Stimulated activated CD8-positive, alpha-beta memory T cell treated with anti-CD3 and anti-CD28 coated beads, Interleukin-7, amount 100 ng/mL, for 4 hours (primary cell): ENCODE measurements at places on chromosomes 11 and 22.

DNA sequence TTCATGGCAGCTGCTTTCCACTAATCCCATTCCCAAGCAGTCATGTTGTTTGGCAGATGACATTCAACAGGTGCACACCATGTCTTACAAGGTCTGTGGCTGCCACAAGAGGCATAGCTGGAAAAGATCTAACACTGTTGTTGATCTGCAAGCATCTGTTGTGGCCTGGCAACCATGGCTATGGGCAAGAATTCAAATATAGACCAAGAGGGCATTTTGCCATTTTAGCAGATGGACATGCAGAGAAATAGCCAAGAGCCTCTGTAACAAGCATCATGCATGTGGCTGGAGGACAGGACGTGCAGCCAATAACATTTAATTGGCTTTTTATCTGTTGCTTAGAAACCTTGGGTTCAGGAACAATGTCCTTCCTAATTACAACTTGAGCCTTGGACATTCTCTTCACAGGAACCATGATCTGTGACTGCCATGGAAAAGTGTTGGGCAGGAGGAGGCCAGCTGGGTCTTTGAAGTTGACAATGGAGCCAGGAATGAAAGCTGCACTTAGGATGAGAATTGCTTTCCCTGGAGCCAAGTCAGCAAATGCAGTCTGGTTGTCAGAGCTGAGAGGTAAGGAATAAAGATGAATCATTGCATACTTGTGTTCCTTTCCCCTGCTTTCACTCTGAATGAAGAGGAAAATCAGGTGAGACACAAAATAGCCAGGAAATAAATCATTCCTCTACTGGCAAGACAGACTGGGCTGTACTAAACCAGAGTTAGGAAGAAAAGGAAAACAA is 113.6 kb upstream of the ANO5 start:
- no peak for DNase-seq

DNA sequence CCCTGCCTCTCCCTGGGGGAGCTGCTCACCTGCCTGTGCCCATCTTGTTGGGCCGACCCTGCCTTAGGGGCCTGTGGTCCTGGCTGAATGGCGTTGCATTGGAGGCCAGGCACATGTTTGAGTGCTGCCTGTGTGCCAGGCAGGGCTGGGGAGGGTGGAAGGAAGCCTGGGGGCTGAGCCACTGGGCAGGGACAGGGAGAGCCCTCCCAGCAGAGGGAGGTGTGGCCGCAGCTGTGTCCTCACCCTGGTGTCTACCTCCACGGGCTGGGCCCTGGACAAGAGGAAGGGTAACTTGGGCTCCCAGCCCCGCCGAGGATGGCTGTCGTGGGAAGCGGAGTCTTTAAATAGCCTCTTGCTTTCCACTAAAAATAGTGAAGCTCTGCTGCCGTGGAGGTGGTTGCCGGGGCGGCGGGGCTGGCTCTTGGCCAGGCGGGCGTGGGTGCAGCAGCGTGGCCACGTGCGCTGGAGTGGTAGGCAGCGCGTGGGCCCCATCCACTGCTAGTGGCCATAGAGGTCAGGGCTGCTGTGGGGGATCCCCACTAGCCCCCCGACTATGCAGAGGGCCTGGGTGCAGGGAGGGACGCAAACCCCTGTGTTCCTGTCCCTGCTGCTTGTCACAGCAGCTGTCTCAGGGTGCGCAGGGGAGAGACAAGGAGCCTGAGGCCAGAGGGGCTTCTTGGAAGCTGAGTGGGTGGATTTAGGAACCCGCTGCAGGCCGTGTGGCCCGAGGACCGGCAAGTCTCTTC is 6.2 kb downstream of the ZDHHC8 start:
- DNase-seq, result no peak

DNA sequence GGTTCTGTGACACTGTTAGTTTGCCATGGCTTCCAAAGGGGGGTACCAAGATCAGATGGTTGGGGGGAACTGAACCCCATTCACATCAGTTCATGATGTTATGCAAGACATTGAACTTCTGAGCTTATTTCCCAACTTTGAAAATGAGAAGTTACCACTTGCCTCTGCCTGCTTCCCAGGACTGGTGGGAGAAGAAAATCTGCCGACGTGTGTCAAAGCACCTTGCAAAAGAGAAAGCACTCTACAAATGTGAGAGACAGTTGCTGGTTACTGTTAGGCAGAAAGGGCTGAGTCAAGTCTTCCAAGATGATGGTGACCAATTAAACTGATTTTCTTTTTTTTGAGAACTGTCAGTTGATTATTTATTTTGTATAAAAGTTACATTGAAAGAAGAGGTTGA is 45.6 kb downstream of the SMCO4 start:
- no peak for DNase-seq

DNA sequence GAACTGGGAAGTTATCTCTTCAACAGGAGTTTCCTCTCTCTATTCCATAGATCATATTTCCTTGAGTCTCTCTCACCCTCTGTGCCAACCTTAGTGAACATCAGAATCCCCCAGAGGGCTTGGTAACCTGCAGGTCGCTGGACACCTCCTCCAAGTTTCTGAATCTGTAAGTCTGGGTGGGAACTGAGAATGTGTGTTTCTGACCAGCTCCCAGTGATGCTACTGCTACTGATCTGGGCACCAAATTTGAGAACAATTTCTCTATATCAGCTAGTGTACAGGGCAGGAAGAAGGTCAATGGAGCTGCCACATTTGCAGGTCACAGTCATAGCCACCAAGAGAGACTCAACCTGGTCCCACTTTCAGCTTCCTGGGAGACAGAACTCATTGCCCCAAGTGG is 62.9 kb downstream of the RCN1 start:
- DNase-seq, result no peak

DNA sequence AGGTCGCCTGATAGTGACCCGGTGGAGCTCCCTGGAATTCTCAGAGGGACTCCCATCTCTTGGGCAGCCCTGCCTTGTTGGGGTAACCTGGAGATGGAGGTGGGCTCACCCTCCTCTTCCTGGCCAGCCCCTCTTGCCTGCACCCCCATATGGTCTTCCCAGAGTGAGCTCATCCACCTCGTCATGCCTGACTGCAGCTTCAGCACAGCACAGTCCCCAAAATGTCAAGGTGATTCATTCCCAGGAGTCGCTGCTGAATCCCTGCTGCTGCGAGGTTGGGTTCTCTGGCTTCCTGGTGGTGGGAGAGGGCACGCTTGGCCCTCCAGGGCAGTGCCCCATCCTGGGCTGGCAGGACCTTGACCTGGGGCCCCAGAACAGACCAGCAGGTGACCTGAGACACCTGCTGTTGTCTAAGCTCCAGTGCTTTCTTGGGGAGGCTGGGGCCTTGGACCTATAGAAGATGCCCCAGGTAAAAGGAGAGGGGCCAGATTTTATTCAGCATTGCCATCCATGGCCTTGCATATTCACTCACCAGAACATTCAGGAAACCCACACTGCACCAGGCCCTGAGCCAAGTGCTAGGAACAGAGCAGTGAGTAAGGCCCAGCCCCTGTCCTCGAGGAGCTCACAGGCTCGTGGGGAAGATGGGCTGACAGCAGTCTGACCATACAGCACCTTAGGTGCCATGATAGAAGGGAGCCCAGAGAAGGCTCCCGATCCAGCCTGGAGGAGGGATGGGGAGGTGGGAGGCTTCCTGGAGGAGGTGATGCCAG is 72.9 kb downstream of the CACNA1I start:
- DNase-seq, result no peak

DNA sequence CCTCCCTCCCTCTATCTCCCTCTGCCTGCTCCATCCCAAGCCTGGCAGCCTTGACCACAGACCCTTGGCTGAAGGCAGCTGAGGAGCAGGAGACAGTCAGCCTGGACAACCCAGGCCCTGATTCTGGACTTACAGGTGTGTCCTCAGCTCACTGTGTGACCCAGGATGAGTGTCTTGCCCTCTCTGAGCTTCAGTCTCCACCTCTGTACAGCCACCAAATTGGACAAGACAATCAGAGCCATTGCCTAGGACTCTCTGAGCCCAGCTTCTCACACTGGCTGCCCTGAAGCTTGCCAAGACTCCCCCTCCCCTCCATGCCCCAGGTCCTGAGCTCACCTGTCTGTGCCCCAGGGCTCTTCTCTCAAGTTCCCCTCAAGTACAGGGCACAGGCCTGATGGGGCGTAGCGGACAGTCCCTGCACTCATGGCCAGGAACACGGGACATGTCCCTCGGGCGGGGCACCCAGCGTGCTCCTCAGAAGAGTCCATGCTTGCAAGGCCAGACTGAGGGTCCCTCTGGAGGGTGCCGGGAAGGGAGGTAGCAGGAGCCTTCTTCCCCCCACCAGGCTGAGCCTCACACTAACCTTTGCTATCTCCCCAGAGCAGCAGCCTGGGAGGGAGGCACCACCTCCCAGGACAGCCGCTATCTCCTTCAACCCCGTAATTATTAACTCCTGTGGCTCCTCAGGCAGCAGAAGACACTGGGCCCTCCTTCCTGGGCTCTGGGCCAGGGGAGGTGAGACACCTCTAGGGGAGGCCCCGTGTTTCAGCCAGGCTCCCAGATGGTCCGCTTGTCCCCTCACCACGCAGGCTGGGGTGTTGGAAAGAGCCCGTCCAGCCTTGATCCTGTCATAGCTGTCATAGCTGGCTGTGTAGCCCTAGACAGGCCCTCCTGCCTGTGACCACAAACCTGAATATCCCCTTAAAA is 2.6 kb upstream of the RAB3IL1 start:
- DNase-seq, result no peak

- DNase-seq, result no peak
Observed at GRCh38 chr11:80521592-80521991, 1080.8 kb upstream of the TENM4 start.

GRCh38 chr11:21401496-21401895 is 732.1 kb downstream of the NELL1 start:
- no peak for DNase-seq

GRCh38 chr11:78829146-78829545 is 254.5 kb upstream of the NARS2 start:
- no peak for DNase-seq

DNA sequence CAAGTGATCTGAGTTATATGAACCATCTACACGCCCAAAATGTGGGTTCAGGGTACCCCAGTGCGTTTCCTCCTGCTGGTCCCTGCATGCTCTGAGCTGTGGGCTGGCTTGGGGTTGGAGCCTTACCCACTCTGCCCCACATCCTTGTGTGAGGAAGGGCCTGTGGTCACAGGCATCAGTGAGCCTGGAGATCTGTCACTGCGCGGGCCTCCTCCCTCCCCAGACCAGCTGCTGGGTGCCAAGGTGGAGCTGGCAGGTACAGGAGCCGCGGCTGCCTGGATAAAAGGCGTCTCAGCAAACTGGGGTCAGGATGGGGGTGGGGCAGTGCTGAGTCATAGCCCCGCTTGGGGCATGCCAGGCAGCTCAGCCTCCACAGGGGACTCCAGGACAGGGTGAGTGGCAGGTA is 17.9 kb downstream of the GNAZ start:
- no peak for DNase-seq

DNA sequence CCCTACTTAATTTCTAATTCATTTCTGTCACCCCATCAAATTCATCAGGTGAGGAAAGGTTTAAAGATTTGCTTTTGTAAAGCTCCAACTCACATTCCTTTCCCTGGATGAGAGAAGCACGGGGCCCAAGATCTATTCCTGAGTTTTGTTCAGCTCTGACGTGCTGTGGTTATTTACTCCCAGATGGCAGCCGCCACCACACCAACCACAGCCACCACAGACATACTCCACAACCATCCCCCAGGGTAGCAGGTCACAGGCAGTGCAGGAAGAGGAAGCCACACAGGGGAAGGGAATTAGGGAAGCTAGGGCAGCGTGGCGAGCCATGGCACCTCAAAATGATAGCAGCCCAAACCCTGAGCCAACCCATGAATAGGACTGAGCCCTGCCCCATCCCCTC is 63.5 kb upstream of the CSNK2A3 start:
- no peak for DNase-seq

- no peak for DNase-seq
Observed at GRCh38 chr11:69367211-69367964, 73.4 kb downstream of the MYEOV start.

DNA sequence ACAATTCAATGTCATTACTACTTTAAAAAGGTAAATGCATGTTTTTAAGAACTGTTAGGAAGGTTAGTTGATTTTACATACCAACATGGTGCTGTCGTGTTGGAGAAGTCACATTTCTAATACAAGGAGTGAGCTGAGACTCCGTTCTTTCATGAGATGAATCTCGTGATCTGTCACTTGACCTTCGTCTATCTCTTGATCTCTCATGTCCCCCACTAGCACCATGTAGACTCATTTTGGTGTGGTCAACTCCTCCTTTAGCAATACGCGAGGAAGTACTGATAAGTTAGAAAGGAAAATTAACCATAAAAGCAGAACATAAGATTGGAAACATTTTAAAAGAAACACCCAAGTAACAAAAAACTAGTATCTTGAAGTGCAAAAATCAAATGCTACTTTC is 41.5 kb downstream of the BTBD10 start:
- no peak for DNase-seq

DNA sequence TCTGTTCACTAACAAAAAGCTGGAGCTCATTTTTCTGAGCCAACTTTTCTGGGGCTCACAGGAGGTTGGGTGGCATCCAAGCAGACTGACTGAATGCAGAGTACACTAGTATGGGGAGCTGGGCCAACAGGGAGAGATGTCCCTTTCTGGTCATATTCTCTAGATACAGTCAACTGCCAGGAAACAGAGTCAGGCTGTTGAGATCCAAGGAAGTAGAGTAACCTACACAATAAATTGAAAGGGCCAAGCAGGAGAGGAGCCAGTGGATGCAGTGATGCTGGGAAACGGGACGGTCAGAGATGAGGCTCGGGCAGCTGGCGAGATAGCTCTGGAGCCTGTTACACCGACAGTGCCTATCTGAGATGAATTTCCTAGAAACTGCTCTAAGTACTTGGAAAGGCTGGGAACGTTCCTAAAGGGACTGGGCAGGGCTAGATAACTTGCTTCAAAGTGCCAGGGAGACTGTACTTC is 71.1 kb downstream of the LARGE2 start:
- DNase-seq, result no peak

- DNase-seq, result no peak
Observed at GRCh38 chr11:102733232-102733875, 8.6 kb upstream of the MMP8 start.

DNA sequence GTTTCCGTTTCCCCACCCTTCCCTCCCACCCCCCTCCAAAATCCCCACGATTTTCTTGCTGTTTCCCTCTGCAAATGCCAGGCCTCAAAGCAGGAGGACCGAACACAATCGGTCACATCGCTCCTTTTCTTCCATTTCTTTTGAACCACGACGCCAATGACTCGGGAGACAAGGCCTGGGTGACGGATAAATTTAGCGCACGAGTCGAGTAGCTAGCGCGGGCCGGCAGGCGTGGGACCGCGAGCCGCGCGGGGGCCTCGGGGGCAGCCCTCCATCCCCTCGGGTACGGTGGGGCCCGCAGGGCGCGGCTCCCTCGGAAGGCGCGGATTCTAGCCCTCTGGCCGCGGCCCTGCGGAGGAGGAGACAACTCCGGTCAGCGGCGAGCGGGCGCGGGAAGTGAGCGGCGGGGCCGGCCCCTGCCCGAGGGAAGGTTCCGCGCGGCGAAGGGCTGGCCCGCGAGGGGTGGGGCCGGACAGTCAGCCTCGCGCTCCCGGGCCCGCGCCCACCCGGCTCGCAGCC is 414 bp downstream of the JOSD1 start:
- no peak for DNase-seq

- DNase-seq, result no peak
Observed at GRCh38 chr22:20279662-20280134, 11.6 kb upstream of the RTN4R start.

GRCh38 chr11:122523846-122524805 is 131.4 kb upstream of the UBASH3B start:
- no peak for DNase-seq
